DND-41 (cell line): ENCODE measurements at places on chromosomes 12 and 14.

- DNase-seq: no peak
- H3K4me1 ChIP-seq: no peaks in the 10 kb centered on the region
- peaks cover 11% of the 10 kb centered on the region for H3K27me3 ChIP-seq
Observed at GRCh38 chr14:33682760-33683159, 268.1 kb downstream of the EGLN3 start.

DNA sequence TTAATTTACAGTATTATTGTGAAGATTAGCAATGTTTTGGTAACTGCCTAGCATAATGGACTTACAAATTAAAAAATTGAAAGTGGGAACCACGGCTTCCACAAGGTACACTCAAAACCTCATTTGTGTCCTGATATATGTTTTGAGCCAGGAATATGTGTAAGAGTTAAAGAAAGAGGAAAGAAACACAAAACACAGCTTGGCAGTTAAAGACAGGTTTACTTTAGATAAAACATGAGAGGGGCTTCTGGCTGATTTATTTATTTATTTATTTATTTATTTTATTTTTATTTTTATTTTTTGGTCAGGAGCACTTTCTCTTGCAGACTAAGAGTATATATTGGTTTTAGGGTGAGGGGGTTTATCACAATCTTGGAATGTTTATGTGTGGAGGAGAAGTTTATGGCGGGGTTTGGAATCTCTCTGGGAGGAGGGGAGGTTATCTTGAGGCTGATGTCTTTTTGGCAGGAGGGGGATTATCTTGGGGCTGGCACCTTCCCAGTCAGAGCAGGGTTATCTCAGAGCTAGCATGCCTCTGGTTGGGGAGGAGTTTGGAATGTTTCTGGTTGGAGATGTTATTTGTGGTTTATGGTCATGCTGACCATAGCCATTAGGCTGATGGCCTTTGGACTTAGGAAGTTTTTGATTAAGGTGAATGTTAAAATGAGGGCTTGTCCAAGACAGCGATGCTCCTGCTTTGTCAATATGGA is 436.7 kb downstream of the DAD1 start:
- H3K27ac ChIP-seq: no peak overlapping the region
- no peaks in the 10 kb centered on the region for H3K4me1 ChIP-seq
- H3K27me3 ChIP-seq: peaks cover 6% of the 10 kb centered on the region
- DNase-seq: no peak
- H3K36me3 ChIP-seq: no peaks in the 10 kb centered on the region

DNA sequence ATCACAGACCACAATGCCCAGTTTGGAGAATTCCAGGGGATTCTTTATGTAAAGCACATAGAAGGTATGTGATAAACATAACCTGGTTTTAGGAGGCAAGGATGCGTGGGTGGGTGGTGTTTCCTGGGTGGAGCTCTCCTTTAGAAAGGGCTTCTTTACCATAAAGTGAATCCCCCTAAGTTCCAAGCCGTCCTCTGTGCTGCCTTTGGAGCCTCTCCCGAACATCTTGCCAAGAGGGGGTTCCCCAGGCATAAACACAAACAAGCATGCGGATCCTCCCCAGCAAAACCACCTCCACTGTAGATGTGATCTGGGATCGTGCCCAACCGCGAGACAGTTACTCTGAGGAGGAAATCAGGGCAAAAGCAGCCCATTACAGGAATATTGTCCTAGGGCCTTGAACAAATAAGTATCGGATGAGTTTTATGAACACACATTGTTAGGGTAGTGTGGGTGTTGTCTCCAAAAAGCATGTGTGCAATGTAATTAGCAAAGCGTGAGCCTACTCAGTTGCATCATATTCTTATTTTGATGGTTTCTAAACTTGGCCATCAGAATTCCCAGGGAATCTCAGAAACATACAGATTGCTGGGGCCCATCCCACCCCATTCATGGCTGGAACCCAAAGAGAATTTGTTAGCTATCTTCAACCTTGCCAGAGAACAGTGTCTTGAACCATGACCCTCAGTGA is 48.8 kb upstream of the CORO1C start:
- H3K36me3 ChIP-seq: no peaks in the 10 kb centered on the region
- DNase-seq: no peak
- no peak overlapping the region for H3K4me3 ChIP-seq
- no peaks in the 10 kb centered on the region for H3K4me1 ChIP-seq

DNA sequence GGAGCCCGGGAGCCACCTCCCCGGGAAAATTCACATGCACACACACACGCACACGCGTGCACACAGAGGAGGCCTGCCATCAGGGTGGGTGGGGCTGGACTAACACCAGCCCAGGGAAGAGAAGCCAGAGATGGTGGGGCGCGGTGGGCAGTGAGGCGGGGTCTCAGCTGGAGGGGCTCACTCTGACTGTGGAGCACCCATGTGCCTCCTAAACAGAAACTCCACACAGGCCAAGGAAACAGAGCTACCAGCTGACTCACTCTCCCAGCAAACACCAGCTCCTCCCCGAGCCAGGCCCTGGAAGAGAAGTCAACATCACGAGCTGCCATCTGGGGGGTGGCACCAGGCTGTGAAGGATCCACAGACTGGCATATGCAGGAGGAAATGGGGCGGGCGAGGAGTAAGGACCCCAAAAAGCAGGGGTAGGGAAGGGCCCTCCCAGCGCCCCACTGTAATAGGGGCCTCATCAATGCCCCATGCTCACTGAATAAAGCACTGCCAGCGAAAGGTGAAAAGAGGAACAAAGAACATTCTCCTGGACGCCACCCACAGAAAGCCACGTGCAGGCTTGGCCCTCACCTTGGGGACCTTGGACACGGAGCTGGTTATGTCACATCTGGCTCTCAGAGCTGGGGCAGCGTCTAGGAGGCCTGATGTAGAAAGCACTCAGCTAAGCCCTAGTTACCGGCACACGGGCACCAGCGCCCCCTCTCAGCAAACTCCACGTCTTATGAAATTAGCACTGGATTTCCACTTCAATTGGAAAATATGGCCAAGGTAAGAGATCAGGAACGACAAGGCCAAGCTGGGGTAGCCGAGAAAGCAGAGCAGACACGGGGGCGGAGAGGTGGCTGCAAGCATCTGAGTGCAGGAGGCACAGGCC is 8.4 kb upstream of the INF2 start:
- H3K4me3 ChIP-seq: no peak overlapping the region
- DNase-seq: no peak
- peaks cover 23% of the 10 kb centered on the region for H3K4me1 ChIP-seq
- no peak overlapping the region for H3K27ac ChIP-seq
- H3K27me3 ChIP-seq: no peaks in the 10 kb centered on the region

DNA sequence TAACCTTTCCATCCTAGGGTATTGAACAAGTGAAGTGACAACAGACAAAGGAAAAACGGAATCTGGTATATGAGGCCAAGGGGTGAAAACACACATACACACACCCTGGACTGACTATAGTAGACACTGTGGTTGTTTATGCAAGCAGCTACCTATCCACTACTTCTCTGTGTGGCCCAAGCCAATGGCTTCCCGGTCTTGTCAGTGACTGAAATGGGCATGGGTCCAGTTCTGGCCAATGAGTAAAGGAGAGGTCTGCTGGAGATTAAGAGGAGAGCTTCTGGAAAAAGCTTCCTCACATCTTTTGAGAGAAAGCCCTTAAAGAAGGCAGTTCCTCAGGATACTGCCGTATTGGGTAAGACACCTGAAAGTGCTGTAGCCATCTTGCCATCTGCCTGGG is 19.3 kb downstream of the MBIP start:
- H3K4me1 ChIP-seq: no peaks in the 10 kb centered on the region
- peaks cover 20% of the 10 kb centered on the region; the same call in 1 of the 2 replicates for H3K36me3 ChIP-seq
- H3K27me3 ChIP-seq: no peaks in the 10 kb centered on the region
- no peak for DNase-seq

DNA sequence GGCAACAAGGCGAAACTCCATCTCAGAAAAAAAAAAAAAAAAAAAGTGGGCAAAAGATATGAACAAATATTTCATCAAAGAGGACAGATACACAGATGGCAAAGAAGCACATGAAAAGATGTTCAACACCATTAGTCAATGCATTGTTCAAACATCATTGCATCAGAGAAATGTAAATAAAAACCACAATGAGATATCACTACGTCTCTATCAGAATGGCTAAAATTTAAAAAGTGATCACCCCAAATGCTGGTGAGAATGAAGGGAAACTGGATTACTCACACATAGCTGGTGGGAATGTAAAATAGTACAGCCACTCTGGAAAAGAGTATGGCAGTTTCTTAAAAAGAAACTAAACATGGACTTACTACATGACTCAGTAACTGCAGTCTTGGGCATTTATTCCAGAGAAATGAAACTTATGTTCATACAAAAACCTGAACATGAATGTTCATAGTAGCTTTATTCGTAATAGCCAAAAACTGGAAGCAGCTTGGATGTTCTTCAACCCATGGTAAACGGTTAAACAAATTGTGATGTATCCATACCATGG is 3.6 kb downstream of the L2HGDH start:
- no peak overlapping the region for H3K27ac ChIP-seq
- no peak for DNase-seq
- H3K27me3 ChIP-seq: no peaks in the 10 kb centered on the region
- no peak overlapping the region for H3K4me3 ChIP-seq

DNA sequence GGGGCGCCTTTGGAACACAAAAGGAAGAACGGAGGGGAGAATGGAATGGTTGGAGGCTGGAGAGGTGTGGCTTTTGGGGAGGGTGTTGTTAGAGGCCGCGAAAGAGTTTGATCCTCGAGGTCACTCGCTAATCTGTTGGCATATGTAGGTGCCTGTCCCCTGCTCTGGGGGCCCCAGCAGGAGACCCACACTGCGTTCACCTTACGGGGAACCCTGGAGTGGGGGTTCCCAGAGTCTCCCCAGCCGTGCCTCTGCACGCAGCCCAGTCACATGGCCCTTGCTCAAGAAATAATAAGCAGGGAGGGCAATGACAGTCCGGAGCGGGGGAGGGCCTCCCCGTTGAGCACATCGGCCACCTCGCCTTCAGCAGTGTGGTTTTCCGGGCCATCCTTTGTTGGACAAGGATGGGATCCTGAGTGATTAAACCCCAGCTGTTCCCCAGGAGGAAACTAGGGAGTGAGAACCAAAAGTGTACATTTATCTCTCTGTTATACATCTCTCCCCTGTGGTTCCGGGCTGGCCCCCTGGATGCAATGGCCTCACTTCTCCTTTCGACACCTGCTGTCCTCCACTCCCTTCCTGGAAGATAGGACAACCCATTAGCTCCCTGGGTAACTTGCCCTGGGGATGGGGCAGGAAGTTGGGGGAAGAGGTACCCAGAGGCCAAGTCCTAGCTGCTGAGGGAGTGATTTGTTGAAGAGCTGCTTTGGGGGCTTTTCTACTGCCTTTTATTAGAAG is 1.3 kb downstream of the PLEKHG3 start:
- H3K4me3 ChIP-seq: no peak overlapping the region
- peaks cover 50% of the 10 kb centered on the region for H3K27me3 ChIP-seq
- no peak overlapping the region for H3K27ac ChIP-seq
- no peaks in the 10 kb centered on the region for H3K4me1 ChIP-seq

DNA sequence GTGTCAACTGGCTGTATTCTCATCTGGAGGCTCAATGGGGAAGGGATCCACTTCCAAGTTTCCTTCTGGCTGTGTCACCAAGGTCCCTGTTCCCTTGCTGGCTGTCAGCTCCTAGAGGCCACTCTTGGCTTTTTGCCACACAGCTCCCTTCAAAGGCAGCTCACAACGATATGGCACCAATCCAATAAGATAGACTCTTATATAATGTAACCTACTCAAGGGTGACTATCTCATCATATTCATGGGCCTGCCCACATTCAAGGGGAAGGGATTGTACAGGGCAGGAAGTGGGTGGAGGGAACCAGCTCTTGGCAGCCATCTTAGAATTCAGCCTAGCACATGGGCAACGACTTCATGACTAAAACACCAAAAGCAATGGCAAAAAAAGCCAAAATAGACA is 98.7 kb upstream of the PLXNC1 start:
- peaks cover 4% of the 10 kb centered on the region; the same call in 1 of the 2 replicates for H3K4me1 ChIP-seq
- H3K4me3 ChIP-seq: no peak overlapping the region
- DNase-seq: peak; percentile 30
- no peaks in the 10 kb centered on the region for H3K27me3 ChIP-seq

- H3K27ac ChIP-seq: no peak overlapping the region
- no peak overlapping the region for H3K4me3 ChIP-seq
- no peaks in the 10 kb centered on the region; the same call in 1 of the 2 replicates for H3K36me3 ChIP-seq
- DNase-seq: peak; percentile 52
Observed at GRCh38 chr12:57836442-57837375, 9.8 kb downstream of the CTDSP2 start.
